ENCODE measurements at places on chromosomes 1 and 21.

- DNase-seq: no peak
Observed at GRCh38 chr1:150508982-150509381, 1.1 kb downstream of the ECM1 start.

DNA sequence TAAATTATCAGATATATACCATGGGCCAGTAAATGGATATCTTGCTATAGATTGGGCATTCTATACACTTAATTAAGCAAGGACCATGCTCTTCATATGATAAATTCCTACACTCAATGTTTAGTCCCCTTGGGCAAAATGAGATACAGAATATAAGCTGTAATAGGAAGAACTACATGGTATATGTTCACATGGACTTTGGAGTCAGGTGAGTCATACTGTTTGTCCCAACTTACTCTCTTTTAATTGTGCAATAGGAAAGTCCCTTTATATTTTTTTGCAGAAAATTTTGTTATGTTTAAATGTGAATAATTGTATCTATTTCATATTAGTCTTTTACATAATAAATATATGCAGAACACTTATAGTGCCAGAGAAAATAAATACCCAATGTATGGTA is 820.2 kb upstream of the ADAMTS5 start:
- DNase-seq: no peak

- DNase-seq: no peak
Observed at GRCh38 chr1:55443175-55443915, 228.2 kb upstream of the USP24 start.

- no peak for DNase-seq
Observed at GRCh38 chr21:43723648-43724047, 4.7 kb downstream of the PDXK start.

GRCh38 chr1:174764191-174764590 is 235.6 kb upstream of the CACYBP start:
- DNase-seq: no peak

- no peak for DNase-seq
Observed at GRCh38 chr1:31372051-31372450, 825 bp downstream of the FABP3 start.

DNA sequence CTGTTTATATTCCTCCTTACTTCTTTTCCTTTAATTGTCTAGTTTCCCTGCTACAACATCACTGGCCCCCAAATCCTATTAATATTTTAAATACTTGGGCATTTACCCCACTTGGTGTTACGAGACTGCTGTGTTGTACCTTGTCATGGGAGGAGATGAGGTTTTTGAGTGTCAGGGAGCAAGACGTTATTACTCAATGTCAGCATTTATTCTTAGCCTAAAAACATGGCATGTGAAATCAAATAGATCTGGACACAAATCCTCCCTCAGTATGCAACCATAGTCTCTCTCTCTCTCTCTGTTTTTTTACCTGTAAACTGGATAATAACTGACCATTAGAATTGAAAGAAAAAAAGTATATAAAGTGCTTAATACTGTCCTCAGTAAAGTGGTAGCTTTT is 4.6 kb downstream of the LRRC8B start:
- no peak for DNase-seq

GRCh38 chr1:170424346-170424745 is 107.6 kb upstream of the GORAB start:
- no peak for DNase-seq

- DNase-seq: no peak
Observed at GRCh38 chr1:38686167-38686926, 173.2 kb downstream of the RRAGC start.

GRCh38 chr1:30525971-30526651 is 197.3 kb downstream of the MATN1 start:
- DNase-seq: no peak

DNA sequence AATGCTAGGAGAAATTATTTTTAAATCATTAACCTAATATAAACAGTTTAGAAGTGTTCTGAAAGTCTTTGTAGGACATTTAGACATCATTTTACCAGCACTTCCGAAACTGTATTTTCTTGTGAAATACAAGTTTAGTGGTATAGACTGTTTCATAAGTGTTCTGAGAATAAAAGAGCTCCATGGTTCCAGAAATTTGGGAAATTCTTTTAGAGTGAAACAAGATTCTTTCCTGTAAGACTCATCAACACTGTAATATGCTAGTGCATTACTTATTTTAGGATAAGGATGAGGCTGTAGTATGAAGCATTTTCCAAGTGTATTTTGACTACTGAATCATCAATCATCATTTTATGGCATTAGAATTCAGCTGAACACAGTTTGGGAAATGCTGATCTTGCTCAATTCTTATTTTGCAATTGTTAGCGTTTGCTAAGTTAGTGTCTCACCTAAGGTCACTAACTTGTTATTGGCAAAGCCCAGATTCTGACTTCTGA is 73.4 kb downstream of the CEP350 start:
- no peak for DNase-seq

- DNase-seq: no peak
Observed at GRCh38 chr21:42088148-42088547, 17.0 kb downstream of the UMODL1 start.

GRCh38 chr1:31688233-31688918 is 15.4 kb downstream of the COL16A1 start:
- DNase-seq: no peak

- DNase-seq: peak; percentile 36
Observed at GRCh38 chr1:246577082-246577719, 10.9 kb downstream of the CNST start.

DNA sequence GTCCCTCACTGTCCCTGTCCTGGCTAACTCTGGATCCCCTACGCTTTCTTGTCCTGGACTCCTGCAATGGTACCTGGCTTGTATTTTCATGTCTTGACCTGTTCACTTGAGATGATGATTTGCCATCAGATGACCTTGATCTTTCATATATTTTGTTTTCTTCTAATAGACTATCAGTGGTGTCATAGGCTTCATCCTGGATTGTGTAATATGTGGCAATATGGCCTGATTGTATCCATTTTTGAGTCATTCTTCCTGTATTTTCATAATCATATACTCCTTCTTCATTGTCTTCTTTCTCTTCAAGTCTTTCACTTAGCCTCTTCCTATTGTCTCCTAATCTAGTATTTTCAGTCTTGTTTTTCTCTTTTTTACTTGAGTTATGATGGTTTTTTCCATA is 11.1 kb downstream of the FLG start:
- DNase-seq: no peak

DNA sequence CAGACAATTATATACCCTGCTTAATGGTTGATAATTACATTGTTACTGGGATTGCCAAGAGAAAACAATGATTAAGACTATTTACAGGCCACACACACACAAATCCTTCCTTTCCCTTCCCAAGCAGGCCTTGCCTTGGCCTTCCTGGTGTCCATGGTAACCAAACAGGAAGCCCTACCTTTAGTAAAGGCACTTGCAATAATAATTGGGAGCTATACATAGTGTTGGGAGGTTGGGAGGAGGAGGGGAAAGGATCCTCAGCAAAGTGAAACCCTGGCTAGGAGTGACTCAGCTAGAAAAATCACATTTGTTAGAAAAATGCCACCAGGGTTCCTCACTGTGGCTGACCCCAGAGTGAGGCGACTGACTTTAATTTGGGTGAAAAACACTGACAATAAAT is 122.3 kb upstream of the ADAR start:
- no peak for DNase-seq
